ENCODE measurements at places on chromosomes 7 and 10.

GRCh38 chr10:50251394-50251793, at the start of gene ASAH2:
Gene ASAH2, minus strand, starts transcription at chr10:50251516. Its CDS starts 2,906 bp downstream, at chr10:50248610.
- no peak for DNase-seq

GRCh38 chr10:100209303-100209702, 20.1 kb downstream of the CHUK start:
- DNase-seq, result no peak

GRCh38 chr7:70635633-70636032, 496.3 kb upstream of the GALNT17 start:
- DNase-seq, result no peak

DNA sequence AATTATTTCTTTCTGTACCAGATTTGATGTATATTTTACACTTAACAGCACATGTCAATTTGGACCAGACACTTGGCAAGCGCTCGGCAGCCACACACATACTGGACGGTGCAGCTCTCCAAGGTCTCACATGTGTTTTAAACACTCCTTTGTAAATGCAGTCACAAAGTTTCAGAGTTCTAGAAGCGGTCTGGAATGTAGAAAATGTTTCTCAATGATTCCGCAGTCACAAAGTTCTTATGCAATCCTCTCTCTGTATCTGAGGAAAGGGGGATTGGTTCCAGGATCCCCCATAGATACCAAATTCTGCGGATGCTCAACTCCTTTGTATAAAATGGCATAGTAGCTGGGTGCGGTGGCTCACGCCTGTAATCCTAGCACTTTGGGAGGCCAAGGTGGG, 253.0 kb upstream of the GRB10 start:
- DNase-seq, result no peak

- DNase-seq, result no peak
Measured at GRCh38 chr7:122702872-122703510, at the start of gene RNF148. Gene RNF148, minus strand, starts transcription at chr7:122702922. Its CDS starts 172 bp downstream, at chr7:122702750.

DNA sequence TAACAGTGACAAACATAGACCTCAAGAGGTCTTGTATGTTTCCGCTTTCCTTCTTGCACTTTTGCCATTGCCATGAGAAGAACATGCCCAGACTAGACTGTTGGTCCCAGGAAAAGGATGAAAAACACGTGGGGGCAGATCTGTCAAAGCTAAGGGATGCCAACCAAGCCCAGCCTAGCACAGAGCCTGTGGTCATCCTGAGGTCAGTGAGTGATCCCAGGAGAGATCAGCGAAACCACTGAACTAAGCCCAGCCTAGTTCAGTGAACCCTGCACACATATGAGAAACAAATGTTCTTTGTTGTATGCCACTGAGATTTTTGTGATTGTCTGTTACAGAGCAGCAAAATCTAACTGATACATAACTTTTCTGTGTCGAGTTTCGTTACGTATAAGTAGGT, 718.8 kb downstream of the MAGI2 start:
- DNase-seq, result no peak

- DNase-seq, result no peak
Measured at GRCh38 chr10:132183046-132183445, 3.7 kb upstream of the DPYSL4 start.

- DNase-seq, result no peak
Measured at GRCh38 chr7:32077806-32078205, 7.6 kb upstream of the PDE1C start.

DNA sequence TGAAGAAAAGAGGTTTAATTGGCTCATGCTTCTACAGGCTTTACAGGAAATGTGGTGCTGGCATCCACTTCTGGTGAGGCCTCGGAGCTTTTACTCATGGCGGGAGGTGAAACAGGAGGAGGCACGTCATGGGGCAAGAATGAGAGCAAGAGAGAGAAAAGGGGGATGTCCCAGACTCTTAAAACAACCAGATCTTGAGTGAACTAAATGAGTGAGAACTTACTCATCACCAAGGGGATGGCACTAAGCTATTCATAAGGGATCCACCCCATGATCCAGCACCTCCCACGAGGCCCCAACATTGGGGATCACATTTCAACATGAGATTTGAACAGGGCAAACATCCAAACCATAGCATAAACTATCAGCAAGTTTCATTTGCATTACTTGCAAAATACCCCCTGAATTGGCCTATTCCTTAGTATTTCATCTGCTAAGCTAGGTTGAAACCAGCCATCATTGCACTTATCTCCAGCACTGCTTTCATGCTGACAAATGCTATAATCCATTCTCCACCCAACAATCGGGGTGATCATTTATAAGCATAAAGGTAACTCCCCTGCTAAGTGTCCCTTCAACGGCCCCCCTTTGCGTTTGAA, 179.0 kb downstream of the NOC3L start:
- DNase-seq, result no peak
